Immature natural killer cell (primary cell): ENCODE measurements at places on chromosomes 5 and 9.

GRCh38 chr9:76162751-76163500 is 231.3 kb downstream of the RFK start:
- DNase-seq: no peak

GRCh38 chr9:131036529-131037334 is 27.8 kb downstream of the LAMC3 start:
- DNase-seq: no peak

DNA sequence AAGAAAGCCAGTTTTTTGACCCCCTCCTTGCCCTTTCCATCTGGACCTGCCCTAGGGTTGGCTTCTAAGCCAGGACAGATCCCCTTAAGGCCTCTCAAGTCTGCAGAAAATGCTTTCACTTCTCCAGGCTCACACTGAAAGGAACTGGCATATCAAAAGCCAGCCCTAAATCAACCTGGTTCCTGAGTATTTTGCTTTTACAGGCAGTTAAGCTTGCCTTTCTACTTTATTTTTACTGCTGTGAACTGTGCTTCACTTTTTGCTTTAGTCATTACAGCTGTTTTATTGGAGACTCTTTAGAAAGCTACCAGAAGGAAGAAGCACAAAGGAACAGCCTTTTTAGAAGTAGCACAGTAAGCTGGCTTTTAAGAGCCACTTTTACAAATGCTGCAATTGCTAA is 5.0 kb downstream of the TARS1 start:
- no peak for DNase-seq

- peak; percentile 60 for DNase-seq
Measured at GRCh38 chr5:672329-673160, 20.6 kb downstream of the TPPP start.

- DNase-seq: no peak
Measured at GRCh38 chr5:115817386-115817785, 927 bp upstream of the CDO1 start.

- DNase-seq: no peak
Measured at GRCh38 chr9:35515766-35516165, 25.9 kb downstream of the RUSC2 start.

- no peak for DNase-seq
Measured at GRCh38 chr9:105662184-105663104, at the start of gene TAL2. TAL2 (plus strand) TSS chr9:105662457; CDS start chr9:105662497, 40 bp downstream.

- DNase-seq: no peak
Measured at GRCh38 chr9:85511746-85512145, 230.0 kb downstream of the AGTPBP1 start.

DNA sequence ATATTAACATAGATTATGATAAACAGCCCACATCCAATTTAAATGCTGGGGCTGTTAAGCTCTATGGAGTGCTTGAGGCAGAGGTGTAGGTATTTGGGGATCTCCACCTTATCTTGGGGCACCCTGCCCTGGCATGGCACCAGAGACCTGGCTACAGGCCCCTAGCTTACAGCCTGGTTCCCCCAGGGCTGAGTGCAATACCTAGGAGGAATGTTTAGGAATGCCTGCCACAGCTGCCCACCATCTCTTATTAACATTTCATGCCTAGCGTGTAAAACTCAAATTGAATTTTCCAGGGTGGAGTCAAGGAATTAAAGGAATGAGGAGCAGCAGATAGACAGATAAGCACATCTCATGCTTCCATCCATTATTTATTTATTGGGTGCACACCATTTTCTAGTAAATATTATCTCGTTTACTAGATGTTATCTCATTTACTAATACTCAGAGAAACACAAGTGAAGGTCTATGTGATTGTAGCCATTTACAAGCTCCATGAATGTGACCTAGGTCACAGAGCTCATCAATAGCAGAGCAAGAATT is 55.6 kb upstream of the TNFSF8 start:
- DNase-seq: no peak

GRCh38 chr5:93358176-93358575 is 222.8 kb downstream of the NR2F1-AS1 start:
- no peak for DNase-seq

DNA sequence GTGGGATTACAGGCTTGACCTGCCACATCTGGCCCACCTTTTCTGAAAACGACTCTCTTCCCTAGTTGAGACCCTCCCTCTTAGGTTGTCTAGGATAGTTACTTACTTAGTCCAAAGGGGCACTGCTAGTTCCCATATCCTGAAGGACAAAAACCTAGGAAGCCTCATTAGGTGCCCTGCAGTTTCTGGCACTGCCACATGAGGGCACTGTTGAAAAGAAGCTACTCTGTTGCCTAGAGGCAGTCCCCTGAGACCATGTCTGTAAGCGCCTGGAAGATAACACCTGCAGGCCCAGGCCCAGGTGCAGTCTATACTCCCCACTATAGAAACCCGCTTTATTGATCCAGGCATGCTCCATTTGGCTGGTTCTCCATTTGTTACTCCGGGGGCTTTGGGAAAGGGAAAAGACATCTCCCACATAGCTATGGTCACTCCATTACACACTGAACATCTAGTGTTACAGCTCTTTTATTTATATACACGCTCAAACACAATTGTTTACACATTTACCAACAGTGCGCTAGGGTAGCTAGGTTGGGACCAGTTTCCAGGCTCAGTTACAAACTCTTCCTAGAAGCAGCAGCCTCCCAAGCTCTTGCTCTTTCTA is 73.4 kb upstream of the PPARGC1B start:
- no peak for DNase-seq

DNA sequence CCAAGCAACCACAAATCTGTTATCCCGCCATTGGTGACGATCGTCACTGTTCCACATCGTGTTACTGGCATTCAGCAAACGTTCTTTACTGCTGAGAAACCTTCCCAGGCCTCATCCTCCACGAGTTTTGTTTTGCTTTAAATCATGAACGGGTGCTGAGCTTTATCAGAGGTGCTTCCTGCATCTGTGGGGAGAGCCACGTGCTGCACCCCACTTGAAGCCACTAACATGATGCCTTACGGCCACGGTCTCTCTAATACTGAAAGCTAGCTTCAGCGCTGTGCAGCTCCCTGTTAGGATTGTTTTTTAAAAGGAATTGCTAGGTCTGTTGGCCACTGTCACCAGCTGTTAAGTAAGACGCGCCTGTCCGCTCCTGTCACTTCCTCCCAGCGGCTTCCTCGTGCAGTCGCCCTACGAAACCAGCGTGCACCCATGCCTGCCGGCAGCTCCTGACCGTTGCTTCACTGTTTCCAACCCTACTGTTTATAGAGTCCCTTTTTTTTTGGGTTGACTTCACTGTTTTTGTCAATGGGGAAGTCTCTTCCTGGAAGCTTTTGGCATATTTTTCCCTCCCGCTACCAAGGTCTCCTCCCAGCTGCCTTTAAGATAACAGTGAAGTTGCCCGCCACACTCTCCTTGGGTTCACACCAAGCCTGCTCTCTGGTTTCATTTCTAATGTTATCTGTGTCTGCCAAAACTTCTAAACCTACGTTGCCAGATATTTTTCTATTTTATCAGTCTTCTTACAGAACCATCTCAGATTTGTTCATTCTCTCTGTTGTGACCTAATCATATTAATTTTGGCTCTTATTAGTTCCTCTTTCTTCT is 20.3 kb downstream of the LPCAT1 start:
- DNase-seq: peak; percentile 78

DNA sequence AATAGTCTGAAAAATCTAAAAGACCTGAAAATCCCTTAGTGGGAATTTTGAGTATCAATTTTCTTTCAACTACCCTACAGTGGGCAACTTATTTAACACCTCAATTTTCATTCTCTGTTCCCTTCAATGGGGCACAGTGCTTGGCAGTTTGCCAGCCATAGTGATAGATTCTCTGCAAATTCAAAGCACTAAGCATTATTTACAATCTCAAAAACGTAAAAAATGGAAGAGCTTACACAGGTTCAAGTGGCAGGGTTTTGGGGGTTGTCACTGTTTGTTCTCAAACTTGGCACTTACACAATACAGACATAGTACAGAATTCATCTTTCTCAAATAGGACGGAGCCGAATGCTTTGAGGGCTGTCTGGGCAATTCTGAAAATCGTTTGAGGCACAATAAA is 515.0 kb downstream of the EFNA5 start:
- DNase-seq: no peak

DNA sequence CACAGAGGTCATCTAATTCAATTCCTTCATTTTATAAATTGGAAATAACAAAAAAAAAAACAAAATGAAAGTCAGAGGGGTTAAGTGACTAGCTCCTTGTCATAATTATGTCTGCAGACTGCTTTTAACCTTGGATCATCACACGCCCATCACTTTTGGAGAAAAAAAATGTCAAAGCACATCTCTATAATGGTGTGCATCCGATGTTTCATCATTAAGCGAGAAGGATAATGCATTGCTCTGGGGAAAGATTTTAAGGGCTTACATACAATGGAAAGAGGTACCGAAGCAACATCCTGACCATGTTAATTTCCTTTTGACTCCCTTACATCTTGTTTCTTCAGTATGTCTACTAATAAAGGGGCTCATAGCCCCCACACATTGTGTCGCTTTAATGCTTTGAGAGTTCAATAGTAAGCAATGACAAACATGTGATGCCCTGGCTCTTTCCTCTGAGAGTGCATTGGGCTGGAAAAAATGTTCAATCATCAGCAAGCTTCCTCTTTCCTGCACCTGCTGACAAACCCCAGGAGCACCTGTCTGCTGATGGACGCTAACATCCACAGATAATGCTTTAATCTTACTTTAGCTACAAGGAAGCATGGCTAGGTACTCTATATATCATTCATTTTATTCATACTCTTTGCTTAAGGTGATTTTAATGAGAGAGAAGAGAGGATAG is 242.2 kb downstream of the SMARCA2 start:
- DNase-seq: no peak

DNA sequence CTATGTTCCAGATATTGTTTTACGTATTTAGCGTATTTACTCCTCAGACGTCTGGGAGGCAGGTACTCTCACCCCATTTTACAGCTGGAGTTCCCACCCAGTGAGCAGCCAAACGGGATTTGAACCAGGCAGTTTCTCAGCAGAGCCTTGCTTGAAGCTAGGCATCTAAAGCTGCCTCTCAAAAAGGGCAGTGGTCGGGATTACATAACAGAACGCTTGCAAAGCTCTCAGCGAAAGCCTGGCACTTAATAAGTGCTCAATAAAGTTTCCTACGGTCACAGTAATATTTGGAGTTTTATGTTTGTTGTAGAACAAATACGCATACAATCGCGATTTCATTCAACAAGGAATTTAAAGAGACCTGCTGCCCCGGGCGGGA is 286 bp upstream of the BSPRY start:
- DNase-seq: no peak

DNA sequence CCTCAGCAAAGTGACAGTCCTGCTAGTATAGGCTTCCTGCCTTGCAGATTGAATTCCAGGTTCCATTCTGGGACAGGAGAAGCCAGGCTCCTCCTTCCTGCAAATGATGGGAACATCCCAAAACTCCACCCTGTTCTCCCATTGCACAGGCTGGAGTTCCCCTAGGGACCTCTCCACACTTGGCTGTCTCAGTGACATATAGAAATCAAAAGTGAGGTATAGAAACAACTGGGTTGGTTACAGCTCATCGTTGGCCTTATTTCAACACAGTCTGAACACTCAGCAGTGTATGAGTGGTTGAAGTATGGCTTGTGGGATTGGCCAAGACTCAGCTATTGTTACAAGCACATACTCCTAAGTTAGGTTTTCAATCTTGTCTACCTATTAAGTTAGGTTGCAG is 157.8 kb upstream of the FTMT start:
- no peak for DNase-seq

DNA sequence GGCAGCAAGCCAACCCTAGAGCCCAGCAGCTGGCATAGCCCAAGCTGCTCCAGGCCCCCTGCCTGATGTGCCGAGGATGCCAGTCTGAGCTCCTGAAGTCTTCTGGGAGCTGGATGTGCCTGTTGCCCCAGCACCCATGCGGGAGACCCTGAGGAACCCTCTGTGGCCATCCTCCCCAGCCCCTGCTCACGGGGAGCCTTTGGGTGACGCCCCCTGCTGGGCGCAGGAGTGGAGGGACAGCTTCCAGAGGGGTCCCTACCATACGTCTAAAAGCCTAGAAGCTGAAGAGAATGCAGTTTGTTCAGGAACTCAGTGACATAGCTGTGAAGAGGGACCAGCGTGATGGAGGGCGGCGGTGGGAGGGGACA is 33.1 kb upstream of the MVB12B start:
- DNase-seq: no peak

DNA sequence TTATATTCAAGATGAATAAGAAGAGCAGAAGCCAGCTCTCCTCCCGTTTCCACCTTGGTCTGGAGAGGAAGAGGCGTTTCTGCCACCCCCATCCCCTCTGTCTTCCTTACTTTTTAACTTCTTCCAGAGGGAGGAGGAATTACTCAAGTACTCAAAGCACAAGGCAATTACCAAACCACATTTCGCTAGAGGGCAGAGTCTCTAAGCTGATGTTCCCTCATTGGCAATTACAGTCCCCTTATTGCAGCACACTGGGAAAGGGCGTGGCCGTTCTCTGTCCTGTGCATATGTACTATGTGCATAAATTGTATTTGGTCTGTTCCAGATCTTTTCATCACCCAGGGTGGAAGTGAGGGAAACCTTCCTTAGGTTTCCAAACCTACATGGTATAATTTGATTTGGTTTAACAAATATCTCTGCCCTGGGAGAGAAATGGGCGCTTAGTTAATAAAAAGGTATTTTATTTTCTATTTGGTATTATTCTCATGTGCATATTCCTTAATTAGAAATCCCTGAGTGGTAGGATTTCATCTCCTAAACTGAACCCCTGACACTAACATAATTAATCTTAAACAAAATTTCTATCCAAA is 29.8 kb upstream of the ALDOB start:
- no peak for DNase-seq

- DNase-seq: no peak
Measured at GRCh38 chr9:129637102-129637501, 4.8 kb downstream of the ASB6 start.

DNA sequence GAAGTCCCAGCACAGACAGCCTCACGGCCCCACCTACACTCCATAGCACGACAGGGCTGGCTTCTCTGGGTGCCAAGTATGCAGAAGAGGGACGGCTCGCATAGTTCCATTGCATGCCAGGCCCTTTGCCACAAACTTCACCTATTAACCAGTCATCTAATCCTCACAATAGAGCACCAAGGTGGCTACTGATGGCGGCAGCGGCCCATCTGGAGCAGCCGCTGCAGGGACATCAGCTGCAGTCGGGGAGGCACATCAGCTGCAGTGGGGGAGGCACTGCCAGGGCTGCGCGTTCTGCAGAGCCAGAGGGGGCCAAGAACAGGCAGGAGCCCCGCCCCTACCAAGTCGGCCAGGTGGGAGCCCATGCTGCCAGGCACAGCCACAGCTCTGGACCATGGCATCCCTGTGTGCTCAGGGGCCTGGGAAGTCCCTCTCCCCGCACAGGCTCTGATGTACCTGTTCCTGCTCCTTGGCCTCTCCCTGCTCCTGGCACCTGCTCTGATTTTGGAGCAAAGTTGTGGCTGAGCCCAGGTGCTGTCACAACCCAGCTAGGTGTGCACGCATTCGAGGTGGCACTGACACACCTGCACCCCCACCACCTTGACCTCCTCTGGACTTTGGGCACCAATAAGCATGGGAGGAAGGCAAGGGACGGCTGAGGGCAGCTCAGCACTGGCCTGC is 61.5 kb upstream of the SYNPO start:
- DNase-seq: no peak

GRCh38 chr9:125434986-125435775 is 173.6 kb downstream of the GAPVD1 start:
- no peak for DNase-seq

GRCh38 chr5:159227452-159227851 is 18.1 kb upstream of the RNF145 start:
- DNase-seq: no peak

GRCh38 chr9:83336706-83337105 is 201.5 kb downstream of the FRMD3 start:
- no peak for DNase-seq

GRCh38 chr5:169331292-169331852 is 30.4 kb upstream of the SLIT3 start:
- no peak for DNase-seq
